ENCODE measurements at places on chromosomes 1 and 21.

GRCh38 chr1:23657659-23658275, 33.8 kb upstream of the RPL11 start:
- no peak for DNase-seq

GRCh38 chr1:94272388-94272787, 35.0 kb upstream of the ARHGAP29 start:
- no peak for DNase-seq

GRCh38 chr1:33036051-33036525, 595 bp downstream of the AK2 start:
- DNase-seq, result no peak

- DNase-seq, result no peak
These were observed 64.9 kb downstream of the FGGY start for GRCh38 chr1:59361766-59362165.

DNA sequence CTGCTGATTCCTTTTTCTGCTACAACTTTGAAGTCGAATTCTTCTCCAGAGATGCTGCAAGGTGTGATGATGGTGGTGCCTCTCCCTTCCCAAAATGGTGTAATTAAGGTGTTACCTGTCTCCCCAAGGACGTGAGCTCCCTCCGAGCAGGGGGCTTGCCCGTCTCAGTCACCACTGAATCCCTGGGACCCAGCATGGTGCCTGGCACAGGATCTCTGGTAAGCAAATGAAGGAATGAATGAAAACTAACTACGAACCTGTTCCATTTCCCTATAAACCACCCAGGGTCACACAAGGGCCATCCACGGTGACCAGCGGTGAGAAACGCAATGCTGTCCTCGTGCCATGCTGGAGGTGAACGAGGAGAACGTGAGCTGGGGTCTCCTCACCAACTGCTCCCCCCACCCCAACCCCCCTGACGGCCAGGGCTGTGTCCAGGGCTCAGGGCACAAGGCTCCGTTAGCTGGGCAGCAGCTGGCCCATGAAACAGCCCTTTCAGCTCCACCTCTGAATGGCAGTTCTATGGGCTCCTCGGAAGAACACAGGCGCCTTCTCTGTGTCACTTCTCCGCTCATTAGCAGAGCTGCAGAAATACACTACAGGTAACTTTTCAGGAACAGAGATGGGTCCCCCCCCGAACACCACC, 2.2 kb upstream of the MATN1 start:
- no peak for DNase-seq

DNA sequence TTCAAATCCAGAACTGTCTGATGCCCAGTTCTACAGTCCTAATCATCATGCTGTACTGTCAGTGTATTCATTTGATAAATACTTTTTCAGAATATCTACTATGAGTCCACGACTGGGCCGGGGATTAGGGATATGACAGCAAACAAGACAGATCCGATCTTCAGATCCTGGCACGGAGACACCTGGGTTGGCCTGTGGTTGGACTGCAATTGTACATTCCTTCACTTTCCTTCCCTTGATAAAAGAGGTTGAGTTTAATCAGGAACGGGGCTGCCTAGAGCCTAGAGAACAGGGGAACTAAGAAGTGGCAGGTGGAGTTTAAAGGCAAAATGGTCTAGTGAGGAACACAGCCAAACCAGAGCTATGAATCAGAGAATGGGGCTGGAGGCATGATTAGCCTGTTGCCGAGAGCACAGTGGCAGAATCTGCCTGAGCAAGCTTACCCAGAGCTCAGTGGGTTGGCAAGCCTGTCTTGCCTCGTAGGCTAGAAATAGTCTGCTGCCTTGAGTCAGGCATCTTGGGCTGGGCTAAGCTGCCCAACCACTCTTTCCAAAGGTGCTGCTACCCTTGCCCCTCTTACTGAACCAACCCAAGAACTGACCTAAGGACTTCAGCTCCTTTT, 38.1 kb upstream of the PTCH2 start:
- DNase-seq, result no peak

GRCh38 chr1:157968508-157968907, 24.9 kb upstream of the KIRREL1 start:
- no peak for DNase-seq

DNA sequence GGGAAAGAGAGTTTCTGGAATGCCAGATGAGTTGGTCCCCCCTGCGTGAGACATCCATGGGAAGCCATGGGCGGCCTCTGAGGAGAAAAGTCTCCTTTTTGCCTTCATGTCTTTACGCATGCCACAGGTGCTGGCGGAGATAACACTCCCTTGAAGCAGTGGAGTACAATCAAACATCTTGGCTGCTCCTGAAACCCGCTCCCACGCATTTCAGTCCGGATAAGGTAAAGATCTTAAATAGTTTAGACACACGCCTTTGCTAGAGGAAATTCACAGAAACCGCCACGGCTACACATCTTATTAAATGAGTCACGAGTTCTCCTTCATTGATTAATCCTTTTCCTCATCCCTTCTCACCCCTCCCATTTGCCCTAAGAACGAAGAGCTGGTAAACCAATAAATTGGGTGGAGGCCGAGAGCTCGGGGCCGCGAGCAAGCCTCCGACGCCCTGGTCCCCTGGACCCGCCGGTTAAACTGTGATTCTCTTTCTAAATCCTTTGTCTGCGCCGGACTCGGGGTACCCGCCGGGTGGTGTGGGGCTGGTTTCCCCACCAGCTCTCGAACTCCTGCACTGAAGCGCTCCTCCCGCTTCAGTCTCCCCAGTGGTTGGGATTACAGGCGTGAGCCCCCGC, 6.6 kb upstream of the ZNF669 start:
- no peak for DNase-seq

- no peak for DNase-seq
These were observed 38.8 kb downstream of the FRRS1 start for GRCh38 chr1:99727575-99728185.

DNA sequence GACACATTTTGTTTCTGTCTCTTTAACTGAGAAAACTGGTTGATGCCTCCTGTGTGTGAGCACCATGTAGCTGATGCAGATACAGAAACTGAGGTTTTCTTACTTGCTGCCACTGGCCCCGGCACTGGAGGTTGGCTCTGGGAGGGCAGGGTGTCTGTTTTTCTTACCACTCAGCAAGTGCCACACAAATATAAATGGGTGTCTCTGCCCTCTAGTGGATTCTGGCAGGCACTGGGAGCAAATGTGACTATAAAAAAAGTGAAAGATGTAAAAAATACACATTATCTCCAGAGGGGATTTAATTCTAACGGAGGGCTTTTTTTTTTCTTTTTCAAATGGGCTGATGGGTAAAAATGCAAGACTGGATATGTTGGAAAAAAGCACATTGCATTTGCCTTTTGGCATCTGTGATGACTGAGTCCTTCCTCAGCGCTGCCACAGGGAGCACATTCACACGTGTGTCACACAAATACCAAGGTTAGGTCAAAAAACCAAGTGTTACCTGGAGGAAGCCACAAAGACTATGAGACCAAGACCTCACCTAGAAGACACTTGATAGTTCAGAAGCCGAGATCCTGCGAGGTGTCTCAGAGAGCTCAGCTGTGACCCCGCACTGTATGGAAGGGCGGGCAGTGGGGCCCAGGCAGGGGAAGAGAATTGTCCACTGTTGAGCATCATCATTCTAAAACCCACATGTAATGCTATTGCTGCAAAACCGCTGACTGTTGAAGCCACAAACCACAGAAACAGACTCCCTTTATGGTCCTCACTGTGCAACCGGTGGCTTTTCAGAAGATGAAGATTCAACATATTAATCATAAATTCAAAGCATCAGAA, 18.9 kb downstream of the PGBD2 start:
- no peak for DNase-seq

Measured in substantia nigra (tissue), 51 donors.